ENCODE measurements at places on chromosomes 3 and 15.

DNA sequence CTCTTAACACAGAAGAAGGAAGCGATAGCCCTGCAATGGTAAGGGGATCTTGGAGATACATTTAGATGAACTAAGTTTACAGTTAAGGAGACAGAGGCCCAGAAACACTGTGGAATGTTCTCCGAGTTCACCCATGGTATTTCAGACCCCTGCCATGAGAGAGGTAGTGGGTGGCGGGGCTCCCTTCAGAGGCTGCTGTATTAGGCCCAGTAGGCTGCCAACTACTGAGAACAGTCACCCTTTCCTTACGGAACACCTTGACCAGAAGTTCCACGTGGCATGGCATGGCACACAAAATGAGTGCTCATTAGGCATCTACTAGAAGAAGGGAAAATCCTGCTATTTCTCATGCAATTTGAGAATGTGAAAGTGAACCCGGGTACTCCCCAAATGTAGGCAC lies 195.4 kb downstream of the TNIK start:
- no peak for DNase-seq

DNA sequence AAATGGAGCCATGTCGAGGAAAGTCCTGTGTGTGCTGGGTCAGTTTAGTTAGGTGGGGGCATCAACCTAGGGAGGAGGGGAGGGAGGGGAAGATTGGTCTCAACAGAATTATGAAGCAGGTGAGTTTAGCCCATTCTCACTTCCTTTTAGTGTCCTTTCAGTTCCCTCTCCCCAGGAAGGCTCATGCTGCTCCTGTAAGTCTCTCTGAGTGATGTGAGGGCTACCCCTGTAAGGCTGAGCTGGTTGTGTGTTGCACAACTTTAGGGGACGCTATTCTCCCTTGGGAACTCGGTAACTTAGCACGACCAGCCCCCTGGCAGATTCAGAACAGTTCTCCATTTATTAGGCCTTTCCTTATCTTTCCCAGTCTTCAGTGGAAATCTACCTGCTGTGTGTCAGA lies 21.2 kb downstream of the IL5RA start:
- DNase-seq, result no peak

GRCh38 chr3:2940062-2940461 lies 170.1 kb downstream of the IL5RA start:
- DNase-seq, result no peak

DNA sequence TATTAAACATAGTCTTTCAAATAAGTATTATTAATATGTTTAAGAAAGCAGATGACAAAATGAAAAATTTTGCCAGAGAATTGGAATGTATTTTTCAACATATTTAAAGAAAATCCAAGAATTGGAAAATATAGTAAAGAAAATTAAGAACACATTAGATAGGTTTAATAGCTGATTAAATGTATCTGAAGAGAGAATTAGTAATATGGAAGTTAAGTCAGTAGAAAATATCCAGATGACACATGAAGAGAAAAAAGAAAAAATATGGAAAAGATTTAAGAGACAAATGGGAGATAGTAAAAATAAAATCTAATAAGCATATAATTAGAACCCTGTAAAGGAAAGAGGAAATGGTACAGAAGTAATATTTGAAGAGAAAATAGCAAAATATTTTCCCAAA lies 18.0 kb upstream of the POMGNT2 start:
- no peak for DNase-seq

- no peak for DNase-seq
Measured at GRCh38 chr3:151035072-151035471, 50.4 kb upstream of the MED12L start.

- DNase-seq, result no peak
Measured at GRCh38 chr3:52447512-52448355, 2.8 kb upstream of the SEMA3G start.

DNA sequence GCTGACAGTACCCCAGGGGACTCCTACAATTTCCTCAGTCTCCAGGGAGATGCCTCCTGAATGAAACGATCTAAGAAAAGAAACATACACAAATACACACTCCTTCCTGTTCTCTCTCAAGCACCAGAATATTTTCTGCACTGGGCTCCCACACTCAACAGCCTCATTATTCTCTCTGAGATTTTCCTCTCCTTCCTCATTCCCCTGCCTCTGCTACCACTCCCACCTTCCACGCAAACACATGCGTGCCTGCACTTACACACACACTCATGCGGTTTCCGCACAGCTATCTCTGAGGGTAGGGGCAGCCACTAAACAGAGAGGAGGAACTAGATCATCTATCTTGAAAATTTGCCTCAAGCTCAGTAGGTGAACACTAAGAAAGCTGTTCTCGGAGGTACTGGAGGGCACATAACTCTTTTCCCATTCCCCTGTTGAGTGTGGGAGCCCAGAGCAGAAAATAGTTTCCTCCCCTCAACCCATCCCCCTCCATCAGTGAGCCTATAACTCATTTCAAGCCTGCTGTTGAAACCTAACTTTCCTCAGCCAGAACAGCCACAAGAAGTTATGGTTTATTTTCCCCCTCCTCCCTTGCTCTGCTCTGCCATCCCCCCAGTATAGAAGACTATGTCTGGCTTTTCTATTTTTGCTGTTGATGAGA lies 30.5 kb upstream of the TIPARP start:
- DNase-seq, result no peak

GRCh38 chr3:101185341-101185740 lies 135.0 kb downstream of the IMPG2 start:
- no peak for DNase-seq

- DNase-seq, result no peak
Measured at GRCh38 chr3:146306656-146307455, 56.0 kb upstream of the PLSCR4 start.

GRCh38 chr3:141557961-141558706 lies 71.3 kb downstream of the RASA2 start:
- DNase-seq, result no peak

GRCh38 chr3:28268989-28269388 lies 27.6 kb downstream of the CMC1 start:
- no peak for DNase-seq

GRCh38 chr15:77506311-77507142 lies 85.8 kb downstream of the HMG20A start:
- DNase-seq, result no peak

GRCh38 chr3:136667081-136667480 lies 85.1 kb downstream of the STAG1 start:
- DNase-seq, result no peak

- no peak for DNase-seq
Measured at GRCh38 chr3:197331131-197331530, 32.7 kb upstream of the DLG1 start.

- DNase-seq, result no peak
Measured at GRCh38 chr15:90625037-90625436, 92.1 kb upstream of the BLM start.

DNA sequence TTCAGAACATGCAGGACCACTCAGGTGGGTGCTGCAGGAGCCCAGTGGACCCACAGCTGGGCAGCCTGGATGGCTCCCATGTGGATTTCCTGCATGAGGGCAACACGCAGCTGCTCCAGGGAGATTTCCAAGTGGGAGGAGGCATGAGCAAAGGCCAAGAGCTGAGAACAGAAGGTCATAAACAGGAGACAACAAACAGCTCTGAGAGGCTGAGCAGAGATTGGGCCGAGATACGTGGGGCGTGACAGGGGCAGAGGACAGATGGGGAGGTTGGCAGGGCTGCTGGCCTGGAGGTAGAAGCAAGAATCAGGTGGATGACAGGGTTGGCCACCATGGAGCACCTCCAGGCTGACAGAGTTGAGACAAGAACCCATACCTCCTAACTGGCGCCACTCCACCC lies 2.9 kb downstream of the PHGR1 start:
- no peak for DNase-seq

DNA sequence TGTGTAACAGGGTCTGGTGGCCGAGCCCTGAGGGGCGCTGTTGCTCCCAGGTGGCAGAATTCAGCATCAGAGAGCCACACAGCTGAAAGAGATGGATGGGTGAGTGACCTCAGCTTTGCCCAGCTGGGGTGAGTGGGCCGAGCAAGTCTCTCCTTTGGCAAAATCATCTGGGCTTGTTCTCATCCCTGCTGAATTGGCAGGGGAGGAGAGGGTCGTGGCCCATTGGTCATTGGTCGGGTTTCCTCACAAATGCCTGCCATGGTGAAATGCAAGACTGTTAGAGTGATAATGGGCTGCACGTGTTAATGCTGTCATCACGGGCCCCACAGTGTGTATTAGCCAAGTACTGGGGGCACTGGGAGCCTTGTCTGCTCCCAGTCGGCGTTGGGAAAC lies 15.9 kb downstream of the ABHD2 start:
- no peak for DNase-seq

DNA sequence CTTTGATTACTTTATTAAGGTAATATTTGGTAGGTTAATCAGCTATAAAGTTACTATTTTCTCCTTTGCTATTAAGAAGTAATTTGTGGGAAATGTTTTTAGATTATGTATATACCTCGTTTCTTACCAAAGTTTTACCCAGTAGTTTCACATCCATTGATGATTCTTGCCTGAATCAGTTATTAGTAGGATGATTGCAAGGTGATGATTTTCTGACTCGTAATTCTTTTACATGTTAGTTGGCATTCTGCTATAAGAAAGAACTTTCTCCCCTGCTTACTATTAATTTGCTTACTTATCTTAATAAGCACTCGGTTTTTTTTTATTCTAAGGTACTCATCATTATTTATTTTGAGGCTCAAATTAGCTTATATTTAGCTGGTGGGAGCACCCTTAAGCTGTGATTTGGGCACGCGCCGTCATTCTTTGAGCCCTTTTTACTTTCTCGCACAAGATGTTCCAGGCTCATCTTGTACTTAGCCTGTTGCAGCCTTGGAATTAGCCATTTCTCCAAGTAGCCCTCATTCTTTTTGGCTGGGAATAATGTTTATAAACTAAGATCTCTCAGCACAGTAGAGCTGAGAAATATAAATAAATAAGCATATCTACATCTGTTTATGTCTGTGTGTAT lies 15.3 kb downstream of the USP3 start:
- DNase-seq, result no peak

DNA sequence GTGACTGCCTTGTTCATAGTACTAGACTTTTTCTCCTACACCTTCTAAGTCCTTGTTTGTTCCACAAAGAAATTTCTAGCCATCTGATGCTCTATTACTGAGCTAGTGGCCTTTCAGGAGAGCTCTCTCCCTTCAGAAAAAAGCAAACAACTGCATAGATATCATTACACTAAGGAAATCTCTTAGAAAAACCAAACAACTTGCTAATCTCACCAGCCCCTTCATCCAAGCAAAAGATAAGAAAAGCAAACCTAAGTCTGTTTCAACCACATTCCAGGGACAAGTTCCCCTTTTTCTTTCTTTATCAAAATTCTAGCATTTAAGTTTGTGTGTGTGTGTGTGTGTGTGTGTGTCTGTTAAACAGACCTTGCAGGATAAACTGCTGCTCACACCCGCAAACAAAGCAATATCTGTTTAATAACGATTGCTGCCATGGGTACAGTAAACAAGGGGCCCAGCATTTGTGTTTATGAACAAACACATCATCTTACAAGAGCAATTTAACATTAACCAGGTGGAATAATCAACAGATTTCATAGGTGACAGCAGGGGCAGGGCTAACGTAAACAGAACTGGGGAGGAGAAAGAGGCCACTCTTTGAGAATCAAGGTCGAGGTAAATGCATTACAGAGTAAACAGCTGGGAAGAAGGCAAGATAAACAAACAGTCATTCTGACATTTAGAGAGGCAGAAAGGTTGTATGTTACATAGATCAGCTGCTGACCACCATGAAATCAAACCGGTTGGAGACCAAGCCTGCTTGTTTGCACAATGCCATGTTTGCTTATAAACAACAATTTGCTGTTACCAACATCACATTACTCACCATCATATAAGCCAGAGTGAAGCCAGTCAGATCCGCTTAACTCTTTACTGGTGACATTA lies 375.1 kb downstream of the FOXP1 start:
- DNase-seq, result no peak

- DNase-seq, result no peak
Measured at GRCh38 chr3:40055361-40055760, 246.0 kb downstream of the MYRIP start.

GRCh38 chr15:79897380-79897678 lies 515 bp upstream of the MTHFS start:
- DNase-seq, result no peak

- no peak for DNase-seq
Measured at GRCh38 chr3:181425074-181425473, 286.7 kb upstream of the SOX2 start.

- no peak for DNase-seq
Measured at GRCh38 chr15:78205337-78205736, 29.0 kb downstream of the ACSBG1 start.

- no peak for DNase-seq
Measured at GRCh38 chr15:100508641-100509300, 20.0 kb downstream of the CERS3 start.

DNA sequence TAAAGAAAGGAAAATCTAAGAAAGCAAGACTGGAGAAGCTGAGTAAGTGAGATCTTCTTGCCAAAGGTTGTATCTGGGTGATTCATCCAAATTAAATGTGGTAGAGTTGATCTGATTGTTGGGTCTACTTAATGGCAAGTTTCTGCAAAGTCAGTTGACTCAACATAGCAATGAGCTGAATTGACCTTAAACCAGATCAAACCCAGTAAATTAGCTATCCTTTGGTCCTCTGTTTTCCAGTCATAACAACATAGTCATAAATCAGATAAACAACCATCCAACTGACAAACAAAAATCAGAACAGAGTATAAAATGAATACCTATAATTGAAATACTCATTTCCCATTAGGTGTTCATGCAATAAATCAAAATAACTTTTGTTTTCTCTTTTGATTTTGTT lies 142.6 kb upstream of the CFAP20DC start:
- no peak for DNase-seq

DNA sequence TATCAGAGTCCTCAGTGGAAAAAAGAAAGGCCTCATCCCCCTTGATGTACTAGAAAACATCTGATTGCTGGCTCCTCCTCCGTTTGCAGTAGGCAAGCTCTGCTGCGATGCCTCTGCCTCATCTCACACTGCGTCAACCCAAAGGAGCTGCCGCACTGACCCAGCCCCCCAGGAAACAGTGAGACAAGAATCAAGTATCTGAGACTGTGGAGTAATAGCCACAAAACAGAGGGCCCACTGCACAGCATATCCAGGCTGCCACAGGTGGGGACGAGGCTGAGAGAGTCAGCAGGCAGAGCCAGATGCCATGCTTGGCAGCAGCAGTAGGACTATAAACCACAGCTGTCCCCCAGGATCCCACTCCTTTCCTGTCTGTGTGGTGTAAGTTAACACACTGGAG lies 165.9 kb downstream of the STAC start:
- no peak for DNase-seq
